ENCODE measurements at places on chromosomes 7 and 10.

- H3K4me1 ChIP-seq = peaks cover 1% of the 10 kb centered on the region
- no peak overlapping the region for H3K27ac ChIP-seq
- H3K36me3 ChIP-seq = no peaks in the 10 kb centered on the region
- H3K27me3 ChIP-seq = no peaks in the 10 kb centered on the region
Observed at GRCh38 chr10:71989661-71990454, 25.7 kb downstream of the CHST3 start.

- no peak overlapping the region for H3K4me3 ChIP-seq
- no peak overlapping the region for H3K27ac ChIP-seq
- no peak for DNase-seq
Observed at GRCh38 chr10:125263551-125263950, 103.2 kb upstream of the CTBP2 start.

DNA sequence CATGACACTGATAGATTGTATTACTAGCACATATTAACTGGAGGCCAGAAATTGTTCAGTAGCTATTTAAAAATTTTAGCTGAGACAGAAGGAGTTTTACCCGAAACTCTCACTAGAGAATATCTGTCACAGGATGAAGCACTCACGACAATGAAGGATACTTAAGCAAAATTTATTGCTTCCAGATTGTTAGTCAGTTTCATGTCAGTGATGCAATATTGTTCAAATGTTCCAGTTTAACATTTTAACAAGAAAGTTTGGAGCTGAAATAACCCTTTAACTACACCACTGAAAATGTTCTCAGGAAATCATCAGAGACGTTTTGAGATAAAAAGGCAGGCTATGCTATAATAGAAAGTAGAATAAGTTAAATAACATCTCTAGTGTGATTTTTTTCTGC, 15.0 kb upstream of the CADPS2 start:
- no peaks in the 10 kb centered on the region for H3K27me3 ChIP-seq
- no peaks in the 10 kb centered on the region for H3K36me3 ChIP-seq
- H3K4me3 ChIP-seq = no peak overlapping the region
- no peak for DNase-seq

GRCh38 chr10:100019787-100020141, 10.0 kb upstream of the DNMBP start:
- no peaks in the 10 kb centered on the region for H3K4me1 ChIP-seq
- H3K36me3 ChIP-seq = no peaks in the 10 kb centered on the region
- no peak for DNase-seq
- no peak overlapping the region for H3K4me3 ChIP-seq
- no peaks in the 10 kb centered on the region for H3K27me3 ChIP-seq

- peak overlapping the region; percentile 48 for H3K4me3 ChIP-seq
- H3K36me3 ChIP-seq = no peaks in the 10 kb centered on the region
- DNase-seq = no peak
- H3K4me1 ChIP-seq = peaks cover 10% of the 10 kb centered on the region
Observed at GRCh38 chr10:132517951-132518521, 19.6 kb upstream of the INPP5A start.

Data from iPS DF 6.9 (cell line).